Stimulated activated CD4-positive, alpha-beta T cell treated with anti-CD3 and anti-CD28 coated beads, Interleukin-12 subunit alpha, Interleukin-12 subunit beta, amount 100 ng/mL, for 48 hours (primary cell): ENCODE measurements at places on chromosomes 7 and 10.

- DNase-seq = no peak
These were observed 56.3 kb downstream of the PDZD8 start for GRCh38 chr10:117318909-117319308.

DNA sequence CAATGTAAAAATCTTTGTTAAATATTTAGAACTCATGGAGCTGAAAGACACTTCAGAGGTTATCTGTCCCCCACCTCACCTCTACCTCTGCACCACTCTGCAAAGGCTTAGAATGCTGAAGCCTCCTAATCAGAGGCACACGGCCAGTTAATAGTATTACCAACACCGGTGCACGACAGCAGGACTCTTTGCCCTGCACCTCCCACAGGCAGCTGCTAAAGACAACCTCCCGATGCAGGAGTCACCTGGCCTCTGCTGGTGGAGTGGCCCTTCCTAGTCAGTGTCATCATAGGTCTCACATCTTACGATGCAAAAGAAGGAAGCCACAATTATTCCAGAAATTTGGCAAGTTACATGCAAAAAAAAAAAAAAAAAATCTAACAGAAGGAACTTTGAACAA is 66.6 kb upstream of the MGMT start:
- no peak for DNase-seq

DNA sequence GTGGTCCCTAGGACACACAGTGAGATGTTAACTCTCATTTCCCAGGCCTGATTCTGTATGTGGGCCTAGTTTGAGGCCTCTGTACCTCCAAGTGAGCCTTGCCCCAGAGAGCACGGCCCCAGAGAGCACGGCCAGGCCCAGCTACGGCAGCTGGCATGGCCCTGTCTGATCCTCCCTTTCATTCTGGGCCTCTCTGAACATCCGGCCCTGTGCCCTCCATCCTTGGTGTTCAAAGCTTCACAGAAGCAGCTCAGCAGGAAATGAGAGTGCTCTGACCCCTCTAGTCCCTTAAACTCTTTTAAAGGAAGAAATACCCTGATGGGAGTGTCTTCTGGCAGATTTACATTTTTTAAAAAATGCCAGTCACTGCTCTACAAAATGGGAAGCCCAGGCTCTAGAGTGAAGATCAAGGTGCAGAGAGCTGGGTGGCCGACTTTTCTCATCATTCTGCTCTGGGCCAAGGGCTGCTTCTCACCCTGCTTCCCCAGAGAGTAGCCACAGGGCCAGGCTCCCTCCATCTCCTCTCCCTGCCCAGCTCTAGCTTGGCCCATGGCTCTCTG is 171.9 kb downstream of the RPS24 start:
- DNase-seq = no peak

- DNase-seq = no peak
These were observed 95.1 kb upstream of the CCDC71L start for GRCh38 chr7:106756071-106756470.

DNA sequence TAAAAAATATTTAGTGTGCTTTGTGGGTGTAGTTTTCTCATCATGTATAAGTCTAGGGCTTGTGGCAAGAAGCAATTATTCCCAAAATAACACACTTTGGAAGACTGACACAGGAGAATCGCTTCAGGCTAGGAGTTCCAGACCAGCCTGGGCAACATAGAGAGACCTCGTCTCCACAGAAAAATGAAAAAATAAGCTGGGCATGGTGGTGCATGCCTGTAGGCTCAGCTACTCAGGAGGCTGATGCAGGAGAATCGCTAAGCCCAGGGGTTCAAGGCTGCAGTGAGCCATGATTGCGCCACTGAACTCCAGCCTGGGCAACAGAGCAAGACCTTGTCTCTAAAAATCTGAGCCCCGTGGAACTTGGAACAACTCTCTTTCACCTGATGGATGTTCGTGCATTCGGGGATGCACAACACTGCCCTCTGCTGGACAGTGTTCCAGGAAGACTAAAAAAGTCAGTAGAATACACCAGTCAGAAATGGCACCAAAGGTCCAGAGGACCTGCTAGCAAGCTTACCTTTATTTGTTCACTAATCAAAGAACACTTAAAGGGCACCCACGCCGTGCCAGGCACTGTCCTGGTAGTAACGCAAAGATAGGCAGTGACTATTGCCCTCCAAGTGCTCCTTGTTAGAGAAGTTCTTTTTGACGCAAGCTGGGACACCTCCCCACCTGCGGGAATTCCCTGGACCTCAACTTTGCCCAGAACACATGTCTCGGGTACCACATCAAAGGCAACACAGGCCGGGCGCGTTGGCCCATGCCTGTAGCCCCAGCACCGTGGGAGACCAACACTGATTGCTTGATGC is 81.9 kb upstream of the CALN1 start:
- peak; percentile 29 for DNase-seq

GRCh38 chr10:127939786-127940330 is 33.0 kb downstream of the PTPRE start:
- DNase-seq = no peak

DNA sequence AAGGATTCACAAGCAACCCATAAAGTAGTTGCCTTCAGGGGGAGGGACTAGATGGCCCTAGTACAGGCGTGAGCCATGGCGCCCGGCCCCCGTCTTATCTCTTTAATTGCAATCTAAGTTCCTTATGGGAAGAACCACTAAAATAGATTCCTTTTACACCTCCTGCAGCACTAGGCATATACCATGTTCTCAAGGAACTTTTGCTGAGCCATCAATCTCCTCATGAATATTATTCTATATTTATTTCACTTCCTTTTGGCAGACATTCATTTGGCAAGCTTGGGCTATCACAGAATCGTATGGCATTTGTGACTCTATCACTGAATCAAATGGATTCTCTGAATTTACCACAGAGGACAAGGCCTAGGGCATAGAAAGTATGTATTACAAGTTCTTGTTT is 14.8 kb upstream of the DNAJC12 start:
- DNase-seq = no peak

- DNase-seq = no peak
These were observed at the start of gene ZP3 for GRCh38 chr7:76424413-76425111. Gene ZP3 (plus strand): TSS chr7:76424950. CDS start chr7:76424965, 15 bp downstream.

GRCh38 chr10:112236486-112236885 is 46.7 kb upstream of the TECTB start:
- no peak for DNase-seq

GRCh38 chr10:12685261-12686058 is 316.1 kb downstream of the CCDC3 start:
- no peak for DNase-seq

- no peak for DNase-seq
These were observed 126.1 kb downstream of the ADARB2 start for GRCh38 chr10:1610986-1611770.

- DNase-seq = no peak
These were observed 210.7 kb downstream of the SKAP2 start for GRCh38 chr7:26653430-26654399.

- no peak for DNase-seq
These were observed 51.2 kb upstream of the SEMA3A start for GRCh38 chr7:84245835-84246234.

DNA sequence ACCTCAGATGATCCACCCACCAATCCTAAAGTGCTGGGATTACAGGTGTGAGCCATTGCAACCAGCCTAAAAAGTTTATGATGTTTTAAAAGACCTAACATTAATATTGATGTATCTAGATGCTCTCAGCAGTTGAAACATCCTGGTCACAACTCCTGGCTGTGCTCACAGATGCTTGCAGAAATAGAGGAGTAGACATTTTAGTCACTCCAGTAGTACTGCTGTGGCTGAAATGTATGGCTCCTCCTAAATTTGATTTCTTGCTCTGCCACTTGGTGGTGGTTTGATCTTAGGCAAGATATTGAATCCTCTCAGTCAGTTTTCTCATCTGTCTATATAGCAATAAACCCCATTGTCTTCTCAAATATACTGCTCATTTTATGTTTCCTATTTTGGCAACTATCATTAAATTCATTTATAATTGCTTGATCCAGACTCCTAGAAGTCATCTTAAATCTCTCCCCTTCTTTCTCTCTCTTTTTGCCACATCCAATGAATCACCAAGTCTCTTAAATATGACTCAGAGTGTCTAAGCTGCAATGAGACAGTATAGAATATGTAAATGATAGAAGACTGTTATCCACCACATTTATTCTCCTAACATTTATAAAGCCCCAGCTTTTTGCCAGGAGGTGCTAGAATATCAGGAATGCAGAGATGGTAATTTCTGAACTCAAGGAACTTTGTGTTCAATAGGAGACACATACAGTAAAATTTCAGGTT is 78.1 kb upstream of the NRBF2 start:
- DNase-seq = no peak

- no peak for DNase-seq
These were observed 56.9 kb downstream of the XPNPEP1 start for GRCh38 chr10:109866168-109866994.

- no peak for DNase-seq
These were observed 16.6 kb downstream of the ZNF862 start for GRCh38 chr7:149854611-149855360.

DNA sequence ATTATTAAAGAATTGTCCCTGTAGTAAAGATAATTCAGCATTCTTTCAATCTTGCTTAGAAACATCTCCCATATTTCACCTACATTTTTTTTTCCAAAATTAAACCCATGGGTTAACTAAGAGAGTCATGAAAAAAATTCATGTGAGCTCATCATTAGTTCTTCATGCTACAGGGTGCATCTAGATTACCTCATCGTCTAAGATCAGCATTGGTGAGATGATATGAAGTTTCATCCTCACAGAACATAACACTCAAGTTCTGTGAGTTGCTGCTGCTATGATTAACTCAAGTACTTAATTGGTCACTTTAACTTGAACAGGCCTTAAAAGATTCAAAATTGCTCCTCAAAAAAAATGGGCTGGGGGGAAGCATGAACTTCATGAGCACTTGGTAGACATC is 50.0 kb downstream of the RAB11FIP2 start:
- no peak for DNase-seq

GRCh38 chr10:114767986-114768821 is 53.4 kb upstream of the FHIP2A start:
- no peak for DNase-seq

DNA sequence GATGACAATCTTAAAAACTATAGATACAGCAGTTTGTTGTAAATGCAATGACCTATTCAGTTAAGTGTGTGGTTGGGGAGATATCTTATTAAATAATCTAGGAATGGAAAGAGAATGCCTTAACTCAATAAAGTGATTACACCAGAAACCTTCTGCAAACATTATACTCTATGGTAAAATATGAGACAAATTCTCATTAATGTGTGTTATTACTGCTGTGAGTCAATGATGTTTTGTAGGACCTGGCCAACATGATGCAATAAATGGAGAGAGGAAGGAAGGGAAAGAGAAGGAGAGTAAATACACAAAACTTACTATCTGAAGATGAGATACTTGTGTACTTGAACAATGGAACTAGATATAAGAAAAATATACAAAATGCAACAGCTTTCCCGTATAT is 25.1 kb downstream of the MKX start:
- DNase-seq = no peak

DNA sequence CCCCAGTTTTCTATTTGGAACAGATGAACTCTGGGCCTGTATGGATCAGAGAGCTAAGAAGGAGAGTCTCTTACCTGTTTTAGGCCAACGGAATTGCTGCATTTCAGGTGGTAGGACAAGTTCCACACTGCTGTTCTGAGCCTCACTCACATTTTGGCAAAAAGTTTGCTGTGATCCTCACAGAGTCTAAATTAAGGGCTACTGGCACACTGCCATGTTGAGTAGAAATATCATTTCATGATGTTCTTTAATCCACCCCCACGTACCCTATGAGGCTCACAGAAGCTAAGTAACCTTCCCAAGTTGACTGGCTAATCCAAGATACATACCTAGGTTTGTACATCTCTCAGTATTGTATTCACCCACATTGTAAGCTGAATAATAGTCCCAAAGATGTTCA is 447.2 kb downstream of the INHBA start:
- DNase-seq = no peak

DNA sequence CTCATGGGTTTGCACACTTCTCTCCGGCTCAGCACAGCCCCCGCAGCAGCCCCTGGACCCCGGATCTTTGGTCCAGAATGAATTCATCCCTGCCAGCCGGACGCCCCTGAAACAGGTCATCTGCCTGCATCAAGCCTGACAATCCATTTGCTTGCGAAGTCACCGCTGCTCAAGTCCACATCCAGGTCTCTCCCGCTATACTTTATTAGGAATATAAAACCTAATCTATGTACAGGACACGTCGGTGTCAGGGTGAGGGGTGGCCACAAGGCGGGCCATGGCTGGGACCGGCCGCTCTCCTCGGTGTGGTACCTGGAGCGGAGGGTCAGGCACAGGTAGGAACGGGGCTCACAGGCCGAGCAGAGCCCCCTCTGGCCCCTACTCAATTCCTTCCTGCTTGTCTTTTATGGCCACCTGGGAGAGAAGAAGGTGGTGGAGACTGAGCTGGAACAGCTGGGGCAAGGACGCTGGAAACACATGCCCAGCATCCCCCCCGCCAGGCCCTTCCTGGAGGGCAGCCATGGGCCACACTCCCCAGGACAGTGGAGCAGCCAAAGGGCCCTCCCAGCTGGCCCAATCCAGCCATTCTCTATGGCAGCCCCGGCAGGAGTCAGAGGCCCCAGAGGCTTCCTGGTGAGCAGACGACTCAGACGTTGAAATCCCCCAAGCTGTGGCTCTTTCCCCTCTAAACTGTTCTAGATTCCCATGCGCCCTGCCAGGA is 5.3 kb downstream of the POLR2J start:
- no peak for DNase-seq

- DNase-seq = no peak
These were observed at the start of gene GDF2 for GRCh38 chr10:47322300-47323061. Gene GDF2 (plus strand): TSS chr10:47322454. CDS start chr10:47322669, 215 bp downstream.

GRCh38 chr10:102621443-102622325 is 22.6 kb upstream of the TRIM8 start:
- no peak for DNase-seq

- DNase-seq = peak; percentile 79
These were observed 52.0 kb upstream of the SMNDC1 start for GRCh38 chr10:110356628-110357245.

DNA sequence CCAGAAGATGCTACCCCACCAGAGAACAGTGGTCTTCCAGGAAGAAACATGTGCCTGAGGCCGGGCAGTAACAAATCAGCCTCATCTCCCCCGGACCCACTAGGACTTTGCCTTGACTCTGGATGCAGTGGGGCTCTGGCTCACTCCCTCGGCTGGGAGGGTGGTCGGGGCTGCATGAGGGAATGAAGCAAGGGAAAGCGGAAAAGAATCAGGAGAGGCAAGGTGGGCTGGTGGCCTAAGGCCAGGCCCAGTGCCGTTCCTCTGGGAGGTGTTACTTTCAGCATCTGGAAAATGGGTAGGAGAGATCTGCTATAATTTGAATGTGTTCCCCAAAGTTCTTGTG is 51.8 kb downstream of the CLEC2L start:
- DNase-seq = no peak

DNA sequence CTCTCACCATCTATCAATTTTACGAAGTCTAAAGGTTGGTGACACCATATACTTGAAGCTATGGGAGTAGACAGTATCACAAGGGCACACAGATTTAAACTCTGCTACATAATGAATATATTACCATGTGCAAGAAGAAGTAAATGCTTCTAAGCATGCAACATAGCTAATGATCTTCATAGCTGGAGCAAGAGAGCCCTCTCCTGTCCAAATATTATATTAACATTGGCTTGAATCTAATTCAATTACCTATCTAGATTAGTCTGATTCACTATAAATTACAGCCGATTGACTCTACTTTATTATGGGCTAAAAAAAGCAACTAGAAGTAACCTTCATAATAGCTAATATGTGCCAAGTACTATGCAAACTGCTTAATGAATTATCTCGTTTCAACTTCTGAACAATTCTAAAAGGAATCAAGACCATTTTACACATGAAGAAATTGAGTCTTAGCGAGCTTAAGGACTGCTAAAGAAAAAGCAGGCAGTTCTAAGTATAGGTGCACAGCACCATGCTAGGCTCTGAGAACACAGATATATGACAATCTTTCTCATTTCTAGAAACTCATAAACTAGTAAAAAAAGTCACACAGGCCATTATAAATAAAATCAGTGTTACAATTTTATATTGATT is 21.9 kb downstream of the FRA10AC1 start:
- DNase-seq = no peak
